ENCODE measurements at places on chromosomes 11 and 22.

- DNase-seq: no peak
Measured at GRCh38 chr11:57288771-57289579, 35.8 kb downstream of the TNKS1BP1 start.

DNA sequence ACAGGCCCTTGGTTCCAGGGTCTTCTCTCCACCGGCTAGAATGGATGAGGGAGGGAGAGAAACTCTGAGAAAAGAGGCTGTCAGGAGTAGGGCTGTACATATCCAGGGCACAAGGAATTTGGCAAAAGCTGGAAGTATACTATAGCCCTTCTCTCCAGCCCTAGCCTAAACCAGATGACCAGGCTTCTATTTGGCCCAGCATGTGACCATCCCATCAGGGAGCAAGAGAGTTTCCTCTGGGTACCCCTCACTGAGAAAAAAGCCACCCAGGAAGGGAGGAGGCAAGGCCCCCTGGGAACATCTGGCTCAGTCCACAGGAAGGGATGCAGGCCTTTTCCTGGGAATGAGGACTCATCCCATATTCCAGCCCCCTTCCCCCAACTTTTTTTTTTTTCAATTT is 8.3 kb downstream of the CD44 start:
- DNase-seq: no peak

- DNase-seq: no peak
Measured at GRCh38 chr11:20194470-20194869, 34.2 kb upstream of the DBX1 start.

- no peak for DNase-seq
Measured at GRCh38 chr22:26715392-26715936, 58.1 kb downstream of the MIAT start.

DNA sequence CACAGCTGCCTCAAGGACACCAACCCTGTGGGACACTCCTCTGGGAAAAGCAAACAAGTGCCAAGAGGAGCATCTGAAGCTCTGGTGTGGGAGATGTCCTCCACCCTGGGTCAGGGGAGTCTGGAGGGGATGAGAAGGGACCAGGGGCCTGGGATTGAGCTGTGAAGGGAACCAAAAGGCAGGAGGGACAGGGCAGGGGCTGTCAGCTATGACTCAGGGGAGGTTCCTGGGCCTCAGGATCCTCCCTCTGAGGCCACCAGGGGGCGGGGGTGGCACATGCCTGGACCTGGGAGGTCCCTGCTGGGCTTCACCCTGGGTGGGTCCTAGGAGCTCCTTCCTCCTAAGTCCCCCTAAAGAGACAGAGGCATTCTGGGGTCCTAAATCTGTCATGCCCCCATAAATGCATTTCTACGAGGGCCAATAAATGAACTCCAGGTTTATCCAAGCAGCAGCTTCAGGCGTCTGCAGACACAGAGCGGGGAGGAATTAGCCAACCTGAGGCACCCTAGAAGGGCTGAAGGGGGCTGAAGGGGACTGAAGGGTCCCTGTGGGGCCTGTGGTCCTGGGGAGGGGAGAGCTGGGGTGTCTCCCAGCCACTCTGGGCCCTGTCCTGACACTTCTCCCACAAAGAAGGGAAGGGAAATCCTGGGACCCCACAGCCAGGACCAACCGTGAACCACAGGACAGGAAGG is 31.9 kb upstream of the IGLL5 start:
- no peak for DNase-seq

GRCh38 chr11:58616594-58616993 is 5.9 kb upstream of the CNTF start:
- DNase-seq: no peak

- DNase-seq: no peak
Measured at GRCh38 chr22:49255741-49256318, 571.8 kb downstream of the BRD1 start.

GRCh38 chr11:72015511-72016061 is 16.9 kb downstream of the IL18BP start:
- no peak for DNase-seq

- DNase-seq: no peak
Measured at GRCh38 chr11:14018441-14018840, 55.9 kb downstream of the SPON1 start.

DNA sequence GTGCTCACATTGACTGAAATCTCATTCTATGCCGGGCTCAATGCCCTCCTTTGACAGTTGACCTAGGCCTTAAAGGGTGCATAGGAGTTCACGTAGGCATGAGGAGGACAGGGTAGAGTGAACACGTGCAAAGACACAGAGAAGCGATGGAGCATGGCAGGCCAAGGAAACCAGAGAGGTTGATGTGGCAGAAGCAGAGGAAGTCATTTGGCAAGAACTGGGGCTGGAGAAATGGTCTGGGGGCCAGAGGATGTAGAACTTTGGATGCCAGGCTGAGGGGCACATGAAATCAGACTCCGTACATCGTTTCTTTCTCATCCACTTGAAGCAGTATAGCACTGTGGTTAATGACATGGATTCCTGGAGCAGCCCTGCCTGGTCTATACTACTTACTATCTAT is 13.6 kb upstream of the ABCC8 start:
- no peak for DNase-seq

GRCh38 chr11:117734601-117735024 is 62.4 kb downstream of the DSCAML1 start:
- no peak for DNase-seq

DNA sequence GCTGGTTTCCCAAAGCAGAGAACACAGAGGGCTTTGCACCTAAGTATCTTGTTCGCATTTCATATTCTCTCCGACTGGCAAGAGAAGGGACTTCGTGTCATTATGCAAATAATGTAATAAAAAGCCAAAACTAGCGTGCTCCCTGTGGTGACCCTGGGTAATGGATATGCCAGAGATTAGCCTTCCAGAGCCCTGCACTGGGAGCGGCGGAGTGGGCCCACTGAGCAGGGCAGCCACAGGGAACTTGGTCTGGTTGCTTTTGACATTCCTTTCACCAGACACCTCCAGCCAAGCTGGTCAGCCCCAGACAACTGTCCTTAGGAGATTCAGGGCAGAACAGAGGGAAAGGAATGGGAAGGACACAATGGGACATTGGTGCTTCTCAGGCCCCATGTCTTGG is 56.1 kb downstream of the FLI1 start:
- DNase-seq: no peak

DNA sequence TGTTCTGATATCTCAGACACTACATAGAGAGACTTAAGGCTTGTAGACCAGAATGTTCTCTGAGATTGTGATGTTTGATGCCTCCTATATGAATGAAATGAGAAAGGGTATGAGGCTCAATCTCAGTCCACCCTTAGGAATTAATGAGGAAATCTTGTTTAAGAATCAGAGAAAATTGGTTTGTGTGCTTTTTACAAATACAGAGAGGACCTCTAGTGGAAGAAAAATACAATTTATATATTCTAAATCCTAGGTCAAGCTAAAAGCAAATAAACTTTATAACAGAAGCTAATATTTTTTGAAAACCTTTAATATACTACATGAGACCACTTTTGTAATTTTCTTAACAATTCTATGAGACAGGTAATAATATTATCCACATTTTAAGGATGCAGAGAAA is 5.0 kb upstream of the OR52H1 start:
- DNase-seq: no peak

DNA sequence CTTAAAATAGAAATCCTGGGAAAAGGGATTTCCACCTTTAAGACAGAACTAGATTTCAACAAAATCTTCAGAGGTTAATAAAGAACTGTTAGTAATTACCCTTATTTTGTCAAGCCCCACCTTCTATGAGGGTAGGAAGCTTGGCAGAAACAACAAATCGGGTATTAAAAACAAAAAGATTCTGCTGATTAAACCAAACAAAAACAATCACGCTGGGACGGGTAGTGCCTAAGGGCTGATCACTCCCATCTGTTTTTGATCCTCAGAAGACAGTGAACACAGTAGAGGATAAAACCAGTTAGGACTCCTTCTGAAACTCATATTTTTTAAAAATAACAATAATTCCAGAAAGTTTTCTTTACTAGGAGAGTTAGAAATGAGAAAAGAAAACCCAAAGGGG is 441.3 kb upstream of the API5 start:
- DNase-seq: no peak

GRCh38 chr11:63551091-63551888 is 11.9 kb downstream of the PLAAT2 start:
- DNase-seq: no peak

DNA sequence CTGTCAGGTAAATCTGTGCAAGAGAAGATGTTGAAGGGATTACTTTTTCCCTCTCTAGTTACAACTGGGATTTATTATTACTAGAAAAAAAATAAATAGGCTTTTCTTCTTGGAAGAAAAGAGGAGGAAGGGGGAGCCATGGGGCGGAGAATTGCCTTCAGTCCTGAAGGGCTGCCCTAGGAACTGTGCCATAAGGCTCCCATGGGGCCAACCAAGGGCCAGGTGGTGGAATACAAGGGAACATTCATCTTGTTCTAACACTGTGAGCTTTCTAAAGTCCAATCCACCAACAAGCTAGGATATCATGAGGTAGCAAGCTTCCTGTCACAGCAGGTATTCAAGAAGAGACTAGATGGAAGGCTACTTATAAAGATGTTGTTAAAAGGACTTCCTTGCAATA is 24.8 kb upstream of the NRIP3 start:
- no peak for DNase-seq

GRCh38 chr11:34149274-34149673 is 43.8 kb downstream of the NAT10 start:
- DNase-seq: no peak

DNA sequence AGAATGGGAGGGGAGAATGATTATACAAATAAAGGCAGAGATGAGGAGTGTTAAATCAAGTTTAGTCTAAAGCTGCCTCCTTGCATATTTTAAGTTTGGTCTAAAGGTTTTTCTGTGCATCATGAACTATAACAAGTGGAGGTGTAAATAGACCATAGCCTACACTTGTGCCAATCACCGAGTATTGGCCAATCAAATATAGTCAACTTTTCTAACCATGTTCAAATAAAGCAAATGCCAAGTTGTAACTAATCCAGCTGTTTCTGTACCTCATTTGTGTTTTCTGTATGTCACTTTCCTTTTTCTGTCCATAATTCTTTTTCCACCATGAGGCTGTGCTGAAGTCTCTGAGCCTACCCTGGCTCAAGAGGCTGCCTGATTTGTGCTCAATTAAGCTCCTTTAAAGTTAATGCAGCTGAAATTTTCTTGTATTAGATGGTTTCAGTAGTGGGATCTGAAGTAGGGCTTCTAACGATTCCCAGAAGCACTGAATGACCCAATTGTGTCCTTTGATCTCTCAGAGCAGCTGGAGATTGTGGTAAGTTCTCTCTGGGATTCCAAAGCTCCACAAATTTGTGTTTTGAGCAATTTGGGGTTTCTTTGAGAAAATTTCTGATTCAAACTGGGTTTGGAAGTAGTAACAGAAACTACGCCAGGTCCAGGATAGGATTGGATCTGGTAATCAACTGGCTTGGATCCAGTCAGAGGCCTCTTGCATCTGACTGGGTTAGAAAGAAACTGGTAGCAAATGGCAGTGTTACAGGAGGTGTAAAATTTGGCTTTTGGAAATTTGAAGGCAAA is 25.6 kb downstream of the OR5A2 start:
- DNase-seq: no peak

DNA sequence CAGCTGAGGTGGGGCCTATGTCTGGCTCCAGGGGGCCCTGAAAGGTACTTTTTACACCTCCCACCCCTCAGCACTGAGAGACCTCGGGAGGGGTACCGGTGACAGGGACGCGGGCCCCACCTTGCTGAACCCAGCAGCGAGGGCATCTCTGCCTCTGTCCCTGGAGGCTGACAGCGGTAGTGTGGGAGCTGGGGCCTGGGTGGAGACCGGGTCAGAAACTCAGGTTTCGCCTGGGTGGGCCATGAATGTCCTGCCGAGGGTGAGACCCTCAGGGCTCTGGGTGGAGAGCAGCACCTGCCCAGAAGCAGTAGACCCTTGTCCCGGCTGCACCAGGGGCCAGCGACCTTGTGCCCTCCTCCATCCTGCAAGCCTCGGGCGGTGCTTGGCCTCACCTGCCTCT is 22.2 kb downstream of the PTDSS2 start:
- no peak for DNase-seq

DNA sequence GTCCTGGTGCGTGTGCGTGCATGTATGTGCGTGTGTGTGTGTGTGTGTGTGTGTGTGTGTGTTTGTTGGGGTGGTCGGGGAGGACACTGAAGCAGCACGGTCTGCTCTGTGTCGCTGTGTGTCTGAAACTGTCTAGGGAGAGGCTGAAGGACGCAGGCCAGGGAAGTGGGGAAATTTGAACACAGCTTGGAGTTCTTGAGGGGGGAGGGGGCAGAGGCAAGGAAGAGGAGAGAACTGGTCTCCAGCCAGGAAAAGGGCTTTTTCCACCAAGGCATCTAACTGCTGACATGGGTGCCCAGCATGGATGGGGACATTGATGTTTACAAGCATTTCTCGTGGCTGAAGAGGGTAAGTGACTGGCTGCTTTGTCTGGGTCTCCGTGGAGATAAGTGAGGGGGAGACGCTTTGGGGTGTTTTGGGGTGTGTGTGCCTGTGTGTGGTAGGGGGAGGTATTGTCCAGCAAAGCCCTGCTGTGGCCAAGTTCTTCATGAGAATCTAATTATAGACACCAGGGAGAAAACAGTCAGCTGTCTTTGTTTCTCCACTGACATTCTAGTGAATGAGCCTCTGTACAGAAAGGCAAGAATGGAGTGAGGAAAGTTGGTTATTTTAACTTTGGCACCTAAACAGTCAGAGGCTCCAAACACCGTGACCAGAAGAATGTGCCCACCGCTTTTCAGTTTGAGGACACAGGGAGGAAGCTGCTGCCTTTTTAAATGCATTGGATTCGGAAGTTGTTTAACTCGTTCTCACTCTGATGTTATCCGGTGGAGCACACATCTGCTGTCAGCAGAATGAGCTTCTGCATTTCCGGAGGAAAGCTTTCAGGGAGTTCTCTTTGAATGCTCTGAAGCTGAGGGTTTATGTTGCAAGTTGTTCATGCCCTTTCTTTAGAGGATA is 63.7 kb downstream of the PPFIBP2 start:
- DNase-seq: no peak

- DNase-seq: no peak
Measured at GRCh38 chr11:110866081-110866480, 153.8 kb upstream of the ARHGAP20 start.

GRCh38 chr11:1297011-1297575 is 12.3 kb downstream of the TOLLIP start:
- no peak for DNase-seq

DNA sequence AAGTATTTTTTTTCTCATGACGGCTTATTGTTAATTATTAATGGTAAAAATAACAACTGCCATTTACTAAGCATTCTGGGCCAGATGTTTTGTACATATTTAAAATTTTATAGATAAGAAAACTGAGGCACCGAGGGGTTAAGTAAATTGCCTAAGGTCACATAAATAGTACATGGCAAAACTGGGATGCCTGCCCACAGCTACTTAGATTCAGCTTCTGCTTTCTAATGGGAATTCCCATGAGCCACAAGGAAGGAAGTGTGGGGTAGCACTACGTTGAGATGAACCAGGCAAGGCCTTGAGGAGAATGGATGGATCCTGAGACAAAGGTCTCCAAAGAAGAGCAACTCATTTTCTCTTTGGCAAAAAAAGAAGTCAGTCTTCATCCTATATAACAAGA is 11.9 kb upstream of the PHF21A start:
- DNase-seq: no peak

- no peak for DNase-seq
Measured at GRCh38 chr22:42425337-42425988, 6.7 kb downstream of the NFAM1 start.

- no peak for DNase-seq
Measured at GRCh38 chr11:37657645-37658044, 1059.6 kb upstream of the RAG2 start.
